Bone marrow (tissue), 2 donors: ENCODE measurements at places on chromosomes 1 and 21.

DNA sequence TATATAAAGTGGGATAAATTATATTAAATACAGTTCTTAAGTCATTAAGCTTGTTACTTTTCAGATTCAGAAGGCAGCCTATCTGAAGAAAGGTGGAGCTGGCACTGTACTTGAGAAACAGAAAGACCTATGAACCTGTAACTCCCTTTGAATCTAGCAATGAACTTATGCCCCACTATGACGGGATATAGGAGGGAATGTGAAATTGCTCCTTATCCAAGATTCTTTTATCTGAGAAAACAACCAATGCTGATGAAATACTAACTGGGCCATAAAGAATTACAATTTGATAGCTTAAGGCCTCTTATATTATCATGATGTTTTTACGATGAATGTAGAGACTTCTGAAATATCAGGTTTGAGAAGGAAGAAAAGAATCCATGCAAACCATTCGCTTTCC, 50.1 kb downstream of the ATP1B1 start:
- DNase-seq: no peak

- DNase-seq: no peak
Measured at GRCh38 chr1:78277253-78277652, 213.5 kb upstream of the PTGFR start.

DNA sequence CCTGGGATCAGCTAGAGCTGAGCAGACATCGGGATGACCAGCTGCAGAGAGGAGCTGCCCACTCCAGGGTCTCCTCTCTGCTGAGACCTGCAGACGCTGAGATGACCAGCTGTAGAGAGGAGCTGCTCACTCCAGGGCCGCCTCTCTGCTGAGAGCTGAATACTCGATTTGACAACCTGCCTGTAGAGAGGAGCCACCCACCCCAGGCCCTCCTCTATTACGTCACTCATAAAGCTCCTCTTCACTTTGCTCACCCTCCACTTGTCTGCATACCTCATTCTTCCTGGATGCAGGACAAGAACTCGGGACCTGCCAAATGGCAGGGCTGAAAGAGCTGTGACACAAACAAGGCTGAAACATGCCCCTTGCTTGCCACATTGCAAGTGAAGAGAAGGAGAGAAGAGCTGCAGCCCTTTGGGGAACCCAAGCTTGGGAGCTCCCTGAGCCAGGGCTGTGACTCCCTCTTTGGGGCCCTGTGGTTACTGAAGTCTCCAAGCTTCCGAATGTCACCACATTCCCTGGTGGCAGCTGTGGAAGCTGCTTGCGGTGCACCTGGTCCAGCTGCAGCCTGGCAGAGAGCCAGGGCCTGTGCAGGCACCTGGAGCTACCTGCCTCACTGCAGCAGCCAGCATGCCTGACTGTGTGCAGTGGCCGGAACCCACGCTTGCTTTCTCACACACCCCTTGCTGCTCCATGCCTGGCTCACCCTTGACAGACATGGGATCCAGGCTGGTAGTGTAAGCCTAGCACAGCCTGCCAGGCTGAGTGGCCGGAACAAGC, 59.6 kb downstream of the CC2D1B start:
- DNase-seq: no peak

- DNase-seq: no peak
Measured at GRCh38 chr21:44437696-44438431, 17.4 kb upstream of the LRRC3 start.

DNA sequence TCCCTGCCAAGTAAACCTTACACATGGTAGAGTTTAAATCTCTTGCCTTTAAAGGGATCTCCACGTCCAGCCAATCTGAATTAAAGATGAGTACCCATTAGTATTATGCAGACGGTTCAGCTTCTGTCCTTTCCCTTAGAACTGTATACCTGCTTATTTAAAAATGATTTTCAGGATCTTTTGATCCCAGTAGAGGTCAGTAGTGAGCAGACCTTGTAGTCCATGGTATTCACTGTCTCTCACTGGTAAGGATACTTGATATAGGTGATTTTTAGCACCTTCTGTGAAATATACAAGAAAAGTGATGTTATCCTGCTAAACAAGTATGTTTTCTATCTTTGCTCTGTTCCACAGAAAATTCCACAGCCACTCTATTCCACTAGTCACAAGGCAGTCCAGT, 1211.6 kb upstream of the ADGRL4 start:
- DNase-seq: no peak

GRCh38 chr1:43622471-43622870, 27.5 kb upstream of the KDM4A start:
- no peak for DNase-seq

DNA sequence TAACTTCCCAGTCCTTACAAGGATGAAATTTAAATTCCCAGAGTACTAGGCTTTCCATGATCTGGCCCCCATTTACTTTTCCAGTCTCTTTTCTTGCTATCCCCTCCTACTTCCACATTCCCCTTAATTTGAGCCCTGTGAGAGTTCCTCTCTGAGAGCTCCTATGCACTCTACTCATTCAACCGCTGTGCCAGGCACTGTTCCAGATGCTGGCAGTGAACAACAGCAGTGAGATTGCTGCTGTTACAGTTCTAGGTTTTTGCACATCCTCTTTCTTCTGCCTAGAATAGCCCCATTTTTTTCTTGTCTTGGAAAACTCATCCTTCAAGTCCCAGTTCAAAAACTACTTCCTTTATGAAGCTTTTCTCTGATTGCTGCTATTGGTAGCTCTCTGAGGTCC, 18.8 kb downstream of the ATF6 start:
- DNase-seq: no peak
